ENCODE measurements at places on chromosomes 11 and 22.

DNA sequence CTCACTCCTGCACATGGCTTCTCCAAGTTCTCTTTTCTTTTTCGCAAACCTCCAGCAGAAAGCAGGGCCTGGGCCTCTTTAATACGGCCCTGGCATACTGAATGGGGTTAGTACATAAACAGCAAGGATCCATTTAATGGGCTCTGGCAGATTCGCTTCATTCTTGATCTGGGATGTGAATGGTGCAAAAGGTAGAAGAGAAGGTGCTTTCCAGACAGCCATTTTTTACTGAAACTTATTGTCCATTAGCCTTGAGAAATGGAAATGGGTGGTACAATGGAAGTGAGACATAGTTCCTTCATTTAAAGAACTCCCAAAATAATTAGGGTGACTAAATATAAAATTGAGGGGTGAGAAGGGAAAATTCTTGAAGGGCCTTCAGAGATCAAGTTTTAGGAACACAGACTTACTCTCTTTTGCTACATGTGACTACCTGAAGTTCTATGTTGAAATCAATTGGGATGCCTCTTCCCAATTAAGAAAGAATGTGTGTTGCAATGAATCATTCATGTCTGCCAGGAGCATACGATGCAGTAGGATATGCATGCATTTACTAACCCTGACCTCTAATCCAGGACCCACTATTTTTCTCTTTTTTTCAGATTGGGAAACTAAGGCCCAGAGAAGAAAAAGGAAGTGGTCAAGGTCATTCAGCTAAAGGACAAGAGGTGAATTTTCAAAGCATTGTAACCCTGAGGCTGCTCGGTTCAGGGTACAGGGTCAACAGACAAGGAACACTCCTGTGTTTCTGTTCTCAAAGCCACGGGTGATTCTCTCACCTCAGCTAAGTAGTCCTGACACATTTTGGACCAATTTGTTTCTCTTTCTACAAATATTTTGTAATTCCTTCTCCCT, 144.1 kb downstream of the BBOX1 start:
- DNase-seq = no peak

DNA sequence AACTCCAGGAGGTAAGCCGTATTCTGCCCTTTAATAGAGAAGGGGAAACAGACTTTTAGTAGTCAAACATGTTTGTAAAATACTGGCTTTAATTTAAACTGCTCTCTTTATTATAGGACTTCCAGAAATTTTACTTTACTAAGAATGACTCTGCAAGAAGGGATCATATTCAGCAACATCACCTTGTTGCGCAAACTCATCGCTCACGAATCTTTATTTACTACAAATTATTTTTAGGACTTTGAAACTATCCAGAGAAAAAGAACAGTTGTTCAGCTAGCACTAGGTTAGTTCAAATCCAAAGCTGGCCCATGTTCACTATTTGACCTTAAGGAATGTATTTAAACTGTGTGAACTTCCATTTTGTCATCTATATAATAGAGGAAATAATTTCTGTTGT, 498.3 kb upstream of the TENM4 start:
- DNase-seq = no peak

DNA sequence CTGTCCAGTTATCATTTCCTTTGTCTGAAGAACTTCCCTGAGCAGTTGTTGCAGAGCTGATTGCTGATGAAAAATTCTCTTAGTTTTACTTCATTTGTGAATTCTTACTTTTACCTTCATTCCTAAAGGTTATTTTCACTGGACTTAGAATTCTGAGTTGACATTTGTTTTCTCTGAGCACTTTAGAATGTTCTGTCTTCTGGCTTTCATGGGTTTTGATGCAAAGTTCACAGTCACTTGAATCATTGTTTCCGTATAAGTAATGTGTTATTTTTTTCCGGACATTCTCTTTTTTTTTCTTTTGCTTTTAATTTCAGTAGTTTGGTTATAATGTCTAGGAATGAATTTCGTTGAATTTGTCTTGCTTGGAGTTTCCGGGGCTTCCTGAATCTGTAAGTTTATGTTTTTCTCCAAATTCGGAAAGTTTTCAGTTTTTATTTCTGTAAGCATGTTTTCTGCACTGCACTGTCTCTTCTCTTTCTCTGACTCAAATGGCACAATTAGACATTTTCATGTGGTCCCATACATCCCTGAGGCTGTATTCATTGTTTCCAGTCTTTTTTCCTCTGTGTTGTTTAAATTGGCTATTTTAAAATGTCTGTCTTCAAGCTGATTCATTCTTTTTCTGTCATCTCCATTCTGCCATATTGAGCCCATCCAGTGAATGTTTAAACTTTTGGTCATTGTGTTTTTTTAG, 68.5 kb upstream of the NARS2 start:
- DNase-seq = no peak

- DNase-seq = no peak
Measured at GRCh38 chr11:82873919-82874333, 26.3 kb downstream of the PRCP start.

- no peak for DNase-seq
Measured at GRCh38 chr11:19805827-19806226, 93.2 kb downstream of the NAV2 start.

DNA sequence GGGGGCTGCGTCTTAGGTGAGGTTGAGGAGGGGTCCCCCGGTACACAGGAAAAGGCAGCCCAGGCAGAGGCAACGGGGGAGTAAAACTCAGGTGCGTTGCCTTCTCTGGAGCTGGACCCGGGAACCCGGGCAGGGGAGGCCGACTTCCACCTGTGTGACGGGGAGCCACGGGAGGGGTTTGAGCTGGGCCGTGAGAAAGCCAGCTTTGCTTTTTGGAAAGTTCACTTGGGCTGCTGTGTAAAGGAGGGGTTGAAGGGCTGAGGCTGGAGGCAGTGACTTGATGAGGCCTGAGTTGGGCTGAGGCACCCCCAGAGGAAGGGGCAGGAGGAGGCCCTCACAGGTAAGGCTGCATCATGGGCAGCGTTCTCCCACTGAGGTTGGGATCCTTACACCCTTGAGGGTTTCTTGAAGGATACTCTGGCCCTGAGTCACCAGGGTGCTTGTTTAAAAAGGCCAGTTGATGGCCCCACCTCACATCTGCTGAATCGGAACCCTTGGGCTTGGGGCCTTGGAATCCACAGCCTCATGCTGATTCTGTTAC, 47.2 kb downstream of the CHRDL2 start:
- DNase-seq = no peak

GRCh38 chr22:30908051-30908461, 60.5 kb downstream of the MORC2 start:
- DNase-seq = no peak

DNA sequence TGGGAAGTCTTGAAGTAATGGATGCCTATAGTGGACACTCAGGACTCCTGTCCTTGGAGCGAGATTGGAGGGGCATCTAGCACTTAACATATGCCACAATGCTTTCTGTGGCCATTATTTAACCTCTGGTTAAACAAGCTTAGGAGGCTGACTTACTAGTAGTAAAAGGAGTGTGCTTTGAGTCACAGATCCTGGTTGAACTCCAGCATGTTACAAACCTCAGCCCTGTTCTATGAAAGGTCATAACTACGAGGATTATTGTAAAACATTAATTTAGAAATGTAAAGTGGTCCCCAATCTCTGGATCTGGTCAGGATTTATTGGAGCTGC, 1.1 kb upstream of the LBHD1 start:
- DNase-seq = no peak

DNA sequence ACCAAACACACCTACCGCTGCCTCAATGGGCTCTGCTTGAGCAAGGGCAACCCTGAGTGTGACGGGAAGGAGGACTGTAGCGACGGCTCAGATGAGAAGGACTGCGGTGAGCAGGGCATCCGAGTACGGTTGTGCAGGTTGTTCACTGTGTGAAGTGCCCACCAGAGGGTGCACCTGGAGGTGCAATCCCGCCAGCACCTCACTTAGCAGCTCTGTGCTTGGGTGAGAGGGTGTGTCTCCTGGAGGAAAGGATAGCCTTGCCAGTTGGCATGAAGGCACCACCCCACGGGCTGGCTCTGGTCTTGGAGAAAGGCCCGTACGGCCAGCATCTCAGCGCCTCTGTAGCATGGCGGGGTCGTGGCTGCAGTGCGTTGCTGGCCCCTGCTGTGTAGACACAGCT, 39.4 kb downstream of the ST14 start:
- DNase-seq = no peak

DNA sequence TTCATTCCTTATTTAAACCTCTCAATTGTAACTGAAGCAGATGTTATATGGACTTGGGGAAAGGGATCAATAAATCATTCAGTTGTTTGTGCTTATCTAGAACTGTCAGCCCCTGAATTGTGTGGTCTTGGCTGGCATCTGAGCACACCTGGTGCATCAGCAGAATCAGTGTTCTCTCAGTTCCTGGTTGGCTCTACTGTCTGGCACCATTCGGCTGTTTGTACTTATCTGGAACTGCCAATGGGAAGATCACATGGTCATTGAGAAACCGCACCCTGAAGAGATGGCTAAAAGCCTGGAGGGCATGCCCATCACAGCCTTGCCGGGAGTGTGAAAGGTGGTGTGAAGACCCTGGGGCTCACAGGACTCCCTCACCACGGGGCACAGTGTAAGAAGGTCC, 37.1 kb upstream of the EHF start:
- no peak for DNase-seq

- no peak for DNase-seq
Measured at GRCh38 chr11:14022251-14022650, 59.7 kb downstream of the SPON1 start.

DNA sequence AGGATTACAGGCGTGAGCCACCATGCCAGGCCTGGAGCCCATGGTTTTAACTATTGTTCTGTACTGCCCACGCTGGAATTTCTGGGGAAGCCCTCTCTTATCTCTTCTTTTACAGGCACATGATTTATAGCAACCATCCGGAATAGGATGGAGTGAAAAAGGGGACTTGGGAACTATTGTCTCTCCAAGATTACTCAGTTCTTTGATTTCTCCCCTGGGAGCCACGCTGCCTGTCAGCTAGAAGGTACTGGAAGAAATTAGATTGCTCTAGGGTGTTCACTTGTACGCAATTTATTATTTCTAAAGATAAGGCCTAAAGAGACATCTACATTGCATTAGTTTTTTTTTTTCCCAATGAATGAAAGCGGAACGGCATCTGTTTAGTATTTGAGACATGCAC, 65.6 kb upstream of the PTPRJ start:
- DNase-seq = no peak

DNA sequence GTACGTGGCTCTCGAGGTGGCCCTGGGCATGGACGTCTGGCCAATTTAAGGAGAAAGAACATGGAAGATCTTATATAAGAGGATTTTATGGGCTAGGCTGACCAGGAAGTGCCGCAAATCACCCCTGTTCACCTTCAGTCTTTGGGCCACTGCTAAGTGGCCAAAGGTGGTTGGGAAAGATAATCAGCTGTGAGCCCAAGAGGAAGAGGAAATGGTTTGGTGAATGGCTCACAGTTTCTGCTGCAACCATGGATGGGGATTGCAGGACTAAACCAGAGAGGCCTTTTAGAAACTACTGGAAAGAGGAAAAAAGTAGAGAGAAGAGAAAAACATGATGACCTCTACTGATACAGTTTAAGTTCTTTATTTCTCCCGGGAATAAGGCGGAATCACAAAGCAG, 96.0 kb upstream of the ARHGAP20 start:
- no peak for DNase-seq

DNA sequence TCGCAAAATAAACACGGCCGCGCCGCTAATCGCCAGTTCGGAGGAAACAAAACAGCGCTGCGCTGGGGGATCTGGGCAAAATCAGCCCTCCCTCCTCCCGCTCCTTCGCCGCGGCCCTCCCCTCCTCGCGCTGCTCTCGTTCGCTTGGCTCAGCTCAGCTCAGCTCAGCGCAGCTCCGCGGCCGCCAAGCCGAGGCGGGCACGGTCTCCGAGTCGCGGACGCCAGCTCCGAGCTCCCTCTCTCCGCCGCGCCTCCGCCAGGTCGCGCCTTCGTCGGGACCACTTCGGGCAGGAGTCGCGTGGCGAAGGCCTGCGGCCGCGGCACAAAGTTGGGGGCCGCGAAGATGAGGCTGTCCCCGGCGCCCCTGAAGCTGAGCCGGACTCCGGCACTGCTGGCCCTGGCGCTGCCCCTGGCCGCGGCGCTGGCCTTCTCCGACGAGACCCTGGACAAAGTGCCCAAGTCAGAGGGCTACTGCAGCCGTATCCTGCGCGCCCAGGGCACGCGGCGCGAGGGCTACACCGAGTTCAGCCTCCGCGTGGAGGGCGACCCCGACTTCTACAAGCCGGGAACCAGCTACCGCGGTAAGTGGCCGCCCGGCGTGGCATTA, at the start of gene SPON1:
TSS of gene SPON1 (plus strand) at position 162 of the 607 bp plus-strand sequence. CDS start at position 344, 182 bp downstream.
- no peak for DNase-seq

- no peak for DNase-seq
Measured at GRCh38 chr22:39727541-39727940, 157.0 kb downstream of the CACNA1I start.

GRCh38 chr11:75305993-75306392, 45.5 kb downstream of the ARRB1 start:
- DNase-seq = no peak

GRCh38 chr22:18001040-18001893, 23.1 kb downstream of the MICAL3 start:
- peak; percentile 31 for DNase-seq

GRCh38 chr22:25110596-25110845, 89.1 kb upstream of the CRYBB3 start:
- DNase-seq = no peak

- no peak for DNase-seq
Measured at GRCh38 chr11:105582497-105582896, 27.4 kb upstream of the GRIA4 start.

- no peak for DNase-seq
Measured at GRCh38 chr11:76695133-76695532, 24.6 kb upstream of the LRRC32 start.

- DNase-seq = no peak
Measured at GRCh38 chr11:19447150-19447566, 206.4 kb upstream of the E2F8 start.

All from stimulated activated CD8-positive, alpha-beta memory T cell treated with anti-CD3 and anti-CD28 coated beads, Interleukin-7, amount 100 ng/mL, for 1 hour (primary cell).